Thoracic aorta (tissue), 2 donors: ENCODE measurements at places on chromosomes 7 and 10.

DNA sequence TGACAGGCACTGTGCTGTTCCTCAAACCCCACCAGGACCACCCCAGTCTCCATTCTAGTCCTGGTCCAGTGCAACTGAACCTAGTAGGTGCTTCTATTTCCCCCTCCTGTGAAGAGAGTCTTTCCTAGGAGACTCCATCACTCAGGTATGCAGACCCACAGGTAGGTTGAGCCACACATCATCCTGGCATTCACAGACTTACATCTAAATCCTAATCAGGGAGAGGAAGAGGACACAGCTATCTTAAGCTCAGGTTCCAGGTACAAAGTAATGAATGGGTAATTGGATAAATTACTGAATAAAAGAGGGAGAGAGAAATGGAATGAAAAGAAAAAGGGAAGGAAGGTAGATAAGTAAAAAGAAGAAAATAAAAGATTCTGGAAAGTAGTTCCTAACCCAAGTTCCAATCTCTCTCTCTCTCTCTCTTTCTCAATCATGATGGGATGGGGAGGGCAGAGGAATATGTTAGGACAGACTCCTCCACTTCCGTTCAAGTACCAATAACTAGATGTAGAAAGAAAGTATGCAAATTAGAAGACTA, 139.8 kb upstream of the NAMPT start:
- DNase-seq, result no peak

DNA sequence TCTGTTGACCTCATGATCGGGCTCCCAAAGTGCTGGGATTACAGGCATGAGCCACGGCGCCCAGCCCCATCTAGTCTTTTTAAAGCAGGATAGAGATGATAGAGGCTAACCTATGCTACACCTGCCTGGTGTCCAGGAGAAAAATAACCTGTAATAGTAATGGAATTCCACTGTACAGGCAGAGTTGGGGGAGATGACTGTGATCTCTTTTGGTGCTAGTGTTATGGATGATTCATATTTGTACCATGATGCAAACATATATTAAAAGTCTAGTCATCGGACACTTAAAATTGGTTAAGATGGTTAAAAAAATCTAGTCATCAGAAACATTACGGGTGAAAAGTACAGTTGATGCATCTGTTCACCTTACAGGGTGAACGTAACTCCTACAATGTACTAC, 6.1 kb upstream of the SAR1A start:
- no peak for DNase-seq

- no peak for DNase-seq
Measured at GRCh38 chr10:99676426-99676825, 17.1 kb downstream of the ENTPD7 start.

DNA sequence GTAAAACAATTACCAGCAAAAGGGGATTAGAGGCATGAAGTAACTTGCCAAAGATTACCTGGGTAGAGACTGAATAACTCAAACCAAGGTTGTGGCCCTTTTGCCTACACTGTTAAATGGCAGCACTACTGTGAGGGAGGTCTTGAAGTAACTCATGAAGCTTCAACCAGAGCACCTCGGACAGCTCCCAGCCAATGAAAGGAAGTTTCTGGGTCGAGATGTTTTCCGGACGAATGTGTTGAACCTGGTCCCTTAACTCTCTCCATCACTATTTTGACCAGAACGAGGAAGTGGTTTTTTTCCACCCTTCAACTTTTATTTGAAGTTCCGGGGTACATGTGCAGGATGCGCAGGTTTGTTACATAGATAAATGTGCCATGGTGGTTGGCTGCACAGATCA, 133.6 kb upstream of the PRKCQ start:
- DNase-seq, result no peak

DNA sequence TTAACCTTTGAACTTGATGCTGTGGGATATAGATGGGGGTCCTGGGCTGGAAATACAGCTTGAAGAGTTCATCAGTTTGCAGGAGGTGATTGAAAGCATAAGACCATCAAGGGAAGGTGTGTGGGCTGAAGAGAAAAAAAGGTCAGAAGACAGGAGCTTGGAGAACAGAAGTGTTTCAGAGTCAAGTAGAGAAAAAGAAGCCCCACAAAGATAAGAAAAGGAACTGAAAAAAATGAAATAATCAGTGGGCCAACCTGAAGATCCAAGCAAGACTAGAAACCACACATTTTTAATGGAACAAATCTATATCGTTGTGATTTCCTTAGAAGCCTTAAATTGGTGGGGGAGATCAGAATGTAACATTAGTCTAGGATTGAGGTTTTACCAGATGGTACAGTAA, 22.5 kb downstream of the ZEB1 start:
- no peak for DNase-seq
